Type B pancreatic cell (in vitro differentiated cells): ENCODE measurements at places on chromosomes 6 and 20. TPM values are rescaled to one million over a fixed set of nuclear protein-coding genes. Genes with fewer than 3 reads are reported as not detected.
A peak's percentile ranks its signal among the peaks of the same experiment; 100 is the strongest.

- no peak for DNase-seq
- H3K27me3 ChIP-seq = peaks cover 26% of the 10 kb centered on the region
- peaks cover 16% of the 10 kb centered on the region for H3K4me1 ChIP-seq
- H3K36me3 ChIP-seq = peaks cover 4% of the 10 kb centered on the region
- H3K27ac ChIP-seq = no peak overlapping the region
These were observed 124.7 kb downstream of the PREX1 start for GRCh38 chr20:48703107-48703506.

The SCRT2 gene
- total RNA-seq = 0.36 TPM in 1 of 2 replicates, not detected in the other

- no peak overlapping the region for H3K27ac ChIP-seq
- DNase-seq = no peak
- H3K27me3 ChIP-seq = no peaks in the 10 kb centered on the region
- peaks cover 26% of the 10 kb centered on the region for H3K36me3 ChIP-seq
- no peak overlapping the region for H3K4me3 ChIP-seq
- H3K4me1 ChIP-seq = no peaks in the 10 kb centered on the region
These were observed 130.9 kb downstream of the DTNBP1 start for GRCh38 chr6:15531973-15532372.

GRCh38 chr6:169292338-169293124, 38.9 kb upstream of the THBS2 start:
- no peaks in the 10 kb centered on the region for H3K36me3 ChIP-seq
- no peak for DNase-seq
- no peaks in the 10 kb centered on the region for H3K27me3 ChIP-seq

- no peaks in the 10 kb centered on the region for H3K36me3 ChIP-seq
- H3K4me3 ChIP-seq = no peak overlapping the region
- DNase-seq = no peak
- peaks cover 28% of the 10 kb centered on the region for H3K4me1 ChIP-seq
- H3K27ac ChIP-seq = no peak overlapping the region
- no peaks in the 10 kb centered on the region for H3K27me3 ChIP-seq
These were observed 74.4 kb downstream of the ARHGAP18 start for GRCh38 chr6:129635396-129636130.

DNA sequence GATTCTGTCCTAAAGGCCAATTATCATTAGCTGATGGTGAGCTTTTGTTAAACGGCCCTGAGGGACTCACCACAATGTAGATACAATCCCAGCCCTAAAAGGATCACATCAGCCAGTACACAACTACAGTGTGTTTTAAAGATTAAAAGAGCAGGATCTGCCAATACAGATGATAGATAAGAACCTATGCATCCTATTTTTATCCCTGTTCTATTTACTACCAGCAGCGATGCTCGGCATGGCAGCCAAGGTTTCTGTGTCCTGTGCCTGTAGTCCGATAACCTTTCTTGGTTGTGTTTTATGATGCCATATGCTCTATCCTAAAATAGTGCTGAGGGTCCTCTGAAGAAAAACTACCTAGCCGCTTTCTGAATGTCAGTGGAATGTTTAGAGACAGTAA, 289.4 kb downstream of the PHACTR1 start:
- peaks cover 11% of the 10 kb centered on the region for H3K27me3 ChIP-seq
- DNase-seq = no peak
- no peaks in the 10 kb centered on the region for H3K4me1 ChIP-seq
- H3K4me3 ChIP-seq = no peak overlapping the region

GRCh38 chr6:53059648-53060589, 5.3 kb upstream of the FBXO9 start:
- H3K27ac ChIP-seq = peak overlapping the region; percentile 96
- H3K36me3 ChIP-seq = peaks cover 8% of the 10 kb centered on the region
- no peak for DNase-seq
- H3K4me1 ChIP-seq = peaks cover 38% of the 10 kb centered on the region

DNA sequence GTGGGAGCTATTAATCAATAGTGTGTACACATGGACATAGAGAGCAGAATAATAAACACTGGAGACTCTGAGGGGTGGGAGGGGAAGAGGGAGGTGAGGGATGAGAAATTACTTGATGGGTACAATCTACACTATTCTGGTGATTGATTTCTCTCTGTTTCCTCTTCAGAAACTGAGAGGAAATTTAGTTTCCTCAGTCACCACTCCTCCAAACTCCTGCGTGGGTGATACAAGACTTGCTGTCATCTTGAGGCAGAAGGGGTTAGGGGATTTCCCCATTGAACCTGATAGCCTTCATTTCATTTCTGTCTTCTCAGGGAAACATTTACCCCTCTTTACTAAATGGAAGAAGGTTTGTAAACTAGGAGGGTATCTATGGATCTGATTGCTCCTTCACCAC, 84.3 kb upstream of the ESR1 start:
- no peak overlapping the region for H3K4me3 ChIP-seq
- peaks cover 5% of the 10 kb centered on the region for H3K27me3 ChIP-seq
- DNase-seq = no peak

The SDHAF4 gene
- total RNA-seq = 13.6 and 17.6 TPM in 2 replicates
